ENCODE measurements at places on chromosomes 12 and 14. TPM values are rescaled to one million over a fixed set of nuclear protein-coding genes. Genes with fewer than 3 reads are reported as not detected.

PTGER2 gene
- total RNA-seq: 34.5 TPM

LRRC43 gene
- 3.3 TPM for total RNA-seq

DEPDC4 gene
- total RNA-seq: 3.9 TPM

ACSS3 gene
- total RNA-seq: 19.8 TPM

GLT1D1 gene
- not detected for total RNA-seq

MIS18BP1 gene
- total RNA-seq: 13.6 TPM

ACSM4 gene
- not detected for total RNA-seq

TMEM229B gene
- 2.0 TPM for total RNA-seq

MANSC4 gene
- not detected for total RNA-seq

BBOF1 gene
- 6.0 TPM for total RNA-seq

GDF3 gene
- not detected for total RNA-seq

SSTR1 gene
- 1.2 TPM for total RNA-seq

AQP6 gene
- total RNA-seq: not detected

IGF1 gene
- total RNA-seq: 0.83 TPM

TGFB3 gene
- total RNA-seq: 8.6 TPM

NEUROD4 gene
- not detected for total RNA-seq

FAR2 gene
- 13.2 TPM for total RNA-seq

LMNTD1 gene
- total RNA-seq: 0.44 TPM

RASAL1 gene
- not detected for total RNA-seq

SLC39A5 gene
- total RNA-seq: not detected

PDZRN4 gene
- not detected for total RNA-seq

LHX5 gene
- total RNA-seq: not detected

CAPZA3 gene
- not detected for total RNA-seq

CRIP1 gene
- 2.5 TPM for total RNA-seq

LRRC10 gene
- not detected for total RNA-seq

FITM1 gene
- total RNA-seq: 0.44 TPM

KLHDC1 gene
- 4.8 TPM for total RNA-seq

PLEKHD1 gene
- under 0.01 TPM for total RNA-seq

SLC22A17 gene
- 28.0 TPM for total RNA-seq

FGD6 gene
- 6.1 TPM for total RNA-seq

MMAB gene
- total RNA-seq: 26.5 TPM

AMHR2 gene
- total RNA-seq: not detected

APOF gene
- not detected for total RNA-seq

TDRD9 gene
- total RNA-seq: 0.33 TPM

KLC1 gene
- 295 TPM for total RNA-seq

IAPP gene
- total RNA-seq: not detected

MDM2 gene
- 137 TPM for total RNA-seq

TOMM20L gene
- not detected for total RNA-seq

TPH2 gene
- total RNA-seq: not detected

CPNE6 gene
- total RNA-seq: not detected

CLEC4D gene
- not detected for total RNA-seq

FOXM1 gene
- 2.8 TPM for total RNA-seq

FAM161B gene
- 4.1 TPM for total RNA-seq

AKAP3 gene
- total RNA-seq: 2.6 TPM

IFT81 gene
- total RNA-seq: 34.9 TPM

KRT78 gene
- not detected for total RNA-seq

SRGAP1 gene
- 27.5 TPM for total RNA-seq

SMCO2 gene
- 0.17 TPM for total RNA-seq

CATSPERB gene
- total RNA-seq: not detected

PRIM1 gene
- 15.6 TPM for total RNA-seq

LALBA gene
- not detected for total RNA-seq

ARMH4 gene
- total RNA-seq: 5.5 TPM

MYO1H gene
- total RNA-seq: not detected

PMEL gene
- 0.33 TPM for total RNA-seq

ABHD12B gene
- not detected for total RNA-seq

CMKLR1 gene
- total RNA-seq: 0.33 TPM

PHC1 gene
- 20.7 TPM for total RNA-seq

NYNRIN gene
- 42.7 TPM for total RNA-seq

Measured in smooth muscle cell of trachea (primary cell).